ENCODE measurements at places on chromosomes 7 and 10.
A peak's percentile ranks its signal among the peaks of the same experiment; 100 is the strongest.

DNA sequence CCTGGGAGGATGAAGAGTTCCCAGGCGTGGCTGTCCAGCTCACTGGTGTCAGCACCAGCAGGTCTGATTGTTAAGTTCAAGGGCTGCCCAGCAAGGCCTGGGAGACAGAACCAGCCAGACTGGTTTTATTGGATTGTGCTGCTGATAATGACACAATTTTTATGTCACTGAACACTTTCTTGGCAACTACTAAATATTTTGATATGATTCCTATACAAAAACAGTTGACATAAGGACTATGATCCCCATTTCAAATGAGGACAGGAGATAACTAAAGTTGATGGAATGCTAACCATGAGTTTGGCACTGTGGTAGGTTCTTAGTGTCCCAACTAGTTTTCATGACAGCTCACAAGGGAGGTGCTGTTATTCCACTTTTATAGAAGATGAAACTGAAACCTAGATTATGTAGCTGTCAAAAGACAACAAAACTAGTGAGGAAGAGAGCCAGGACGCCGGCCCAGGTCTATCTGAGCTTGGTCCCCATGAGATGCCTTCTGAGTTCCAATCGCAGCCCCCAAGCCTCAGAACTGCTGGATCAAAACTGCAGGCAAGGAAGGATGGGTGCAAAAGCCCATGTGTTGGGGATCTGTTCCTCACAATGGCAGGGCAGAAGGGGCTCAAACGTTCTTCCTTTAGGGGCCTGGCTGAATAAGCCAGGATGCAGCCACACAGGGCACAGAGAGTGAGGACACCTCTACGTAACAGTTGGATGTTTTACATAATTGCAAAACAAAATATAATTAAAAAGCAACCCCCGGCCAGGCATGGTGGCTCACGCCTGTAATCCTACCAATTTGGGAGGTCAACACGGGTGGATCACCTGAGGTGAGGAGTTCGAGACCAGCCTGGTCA, 52.8 kb downstream of the COBL start:
- no peak for DNase-seq

DNA sequence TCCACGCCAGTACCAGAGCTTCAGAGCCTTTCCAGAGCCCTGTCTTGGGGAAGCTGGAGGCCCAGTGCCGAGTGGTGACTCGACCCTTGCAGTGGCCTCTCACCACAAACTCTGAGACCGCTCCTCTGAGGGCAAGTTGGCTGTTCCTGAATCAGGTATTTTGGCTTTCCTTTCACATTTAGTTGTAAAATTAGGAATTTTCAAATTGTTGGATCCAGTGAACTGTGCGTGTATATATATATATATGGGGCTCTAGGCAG, 128.7 kb upstream of the UNC5B start:
- DNase-seq: no peak

DNA sequence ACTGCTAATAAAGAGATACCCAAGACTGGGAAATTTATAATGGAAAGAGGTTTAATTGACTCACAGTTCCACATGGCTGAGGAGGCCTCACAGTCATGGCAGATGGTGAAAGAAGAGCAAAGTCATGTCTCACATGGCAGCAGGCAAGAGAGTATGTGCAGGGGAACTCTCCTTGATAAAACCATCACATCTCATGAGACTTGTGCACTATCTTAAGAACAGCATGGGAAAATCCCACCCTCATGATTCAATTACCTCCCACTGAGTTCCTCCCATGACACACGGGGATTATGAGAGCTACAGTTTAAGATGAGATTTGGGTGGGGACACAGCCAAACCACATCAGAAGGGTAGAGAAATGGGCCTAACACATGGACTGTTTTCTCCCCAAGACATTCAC, 156.3 kb downstream of the CCDC71L start:
- peak; percentile 44 for DNase-seq

GRCh38 chr10:99870123-99870730, 87.8 kb downstream of the ABCC2 start:
- DNase-seq: no peak

DNA sequence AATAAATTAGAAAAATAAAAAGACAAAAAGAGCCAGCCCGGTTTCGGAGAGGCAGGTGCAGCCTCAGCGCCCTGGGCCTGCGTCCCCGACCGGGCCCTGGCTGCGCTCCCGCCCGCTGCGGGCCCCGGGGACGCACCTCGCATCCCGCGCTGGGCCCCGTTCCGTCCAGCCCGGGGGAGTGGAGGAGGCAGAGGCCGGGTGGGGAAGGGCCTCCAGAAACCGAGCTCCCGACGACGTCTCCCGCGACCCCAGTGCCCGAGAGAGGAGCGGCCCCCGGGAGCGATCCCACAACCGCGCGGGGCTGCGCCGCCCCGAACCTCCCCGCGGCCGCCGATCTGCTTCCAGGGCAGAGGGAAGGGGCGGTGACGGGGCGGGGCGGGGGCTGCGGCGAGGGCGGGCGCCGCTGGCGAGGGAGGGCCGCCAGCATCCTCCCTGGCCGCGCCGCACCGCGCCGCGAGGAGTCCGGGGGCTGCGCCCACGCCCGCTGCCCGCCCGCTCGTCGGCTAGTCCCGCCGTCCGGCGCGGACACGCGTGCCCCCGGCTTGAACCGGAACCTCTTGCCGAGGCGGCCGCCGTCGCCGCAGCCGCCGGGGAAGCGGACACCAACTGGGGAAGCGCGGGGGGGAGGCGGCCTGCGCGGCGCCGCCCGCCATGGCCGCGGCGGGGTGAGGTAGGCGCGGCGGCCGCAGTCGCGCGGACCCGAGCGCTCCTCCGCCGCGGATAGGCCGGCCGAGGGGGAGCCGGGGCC, at the start of gene CCNY:
CCNY (plus strand) TSS at position 426 of the 748 bp plus-strand sequence. CDS start 545 bp downstream, outside the sequence.
- peak; percentile 79 for DNase-seq

DNA sequence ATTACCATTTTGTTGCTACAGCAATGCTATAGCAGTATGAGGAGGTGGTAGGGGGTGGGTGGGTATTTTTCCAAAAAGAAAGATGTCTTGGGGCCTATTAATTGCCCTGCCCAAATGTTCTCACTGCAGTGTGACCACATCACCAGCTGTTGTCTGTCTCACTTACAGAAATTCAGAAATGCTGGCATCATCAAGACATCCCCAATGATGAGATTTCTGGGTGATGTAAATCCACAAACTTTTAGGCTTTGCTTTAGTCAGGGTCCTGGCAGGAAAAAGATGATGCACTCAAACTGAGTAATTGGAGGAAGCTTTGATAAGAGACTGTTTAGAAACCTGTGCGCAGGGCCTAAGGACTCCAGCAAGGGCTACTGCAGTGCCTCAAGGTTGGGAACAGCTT, 56.2 kb upstream of the OPN4 start:
- no peak for DNase-seq

DNA sequence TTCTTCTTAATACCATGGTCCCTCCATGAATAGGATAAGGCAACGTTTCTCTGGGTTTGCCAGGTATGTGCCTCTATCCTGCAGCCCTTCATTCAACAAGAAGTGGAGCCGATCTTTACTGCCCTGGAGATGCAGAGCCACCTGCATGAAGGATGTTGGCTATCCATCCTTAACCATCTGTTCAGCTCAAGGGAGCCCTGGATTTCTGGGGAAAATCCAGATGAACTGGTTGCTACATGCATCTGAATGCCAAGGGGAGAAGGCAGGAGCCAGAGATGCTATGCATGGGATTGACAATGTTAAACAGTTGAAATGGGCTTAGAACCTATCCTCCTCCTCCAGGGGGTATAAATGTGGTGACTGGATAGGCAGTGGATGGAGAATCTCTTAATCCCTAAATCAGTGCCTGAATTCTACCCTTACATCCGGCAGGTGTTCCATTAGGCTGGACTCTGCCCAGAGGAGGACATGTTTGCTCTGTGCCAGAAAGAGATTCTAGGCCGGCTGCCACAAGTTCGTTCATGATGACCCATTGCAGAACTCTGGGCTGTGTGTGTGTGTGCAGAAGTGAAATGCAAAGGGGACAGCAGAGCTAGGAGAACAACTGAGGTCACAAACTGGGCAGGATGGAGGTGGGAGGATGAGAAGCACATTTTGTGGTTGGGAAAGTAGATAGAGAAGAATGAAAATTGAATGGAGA, 15.6 kb downstream of the CPED1 start:
- no peak for DNase-seq

GRCh38 chr7:151073990-151074389, 6.6 kb downstream of the FASTK start:
- no peak for DNase-seq

GRCh38 chr10:24518981-24519597, 204.6 kb downstream of the ARHGAP21 start:
- peak; percentile 66 for DNase-seq

GRCh38 chr7:38199782-38200181, 21.7 kb downstream of the STARD3NL start:
- no peak for DNase-seq

DNA sequence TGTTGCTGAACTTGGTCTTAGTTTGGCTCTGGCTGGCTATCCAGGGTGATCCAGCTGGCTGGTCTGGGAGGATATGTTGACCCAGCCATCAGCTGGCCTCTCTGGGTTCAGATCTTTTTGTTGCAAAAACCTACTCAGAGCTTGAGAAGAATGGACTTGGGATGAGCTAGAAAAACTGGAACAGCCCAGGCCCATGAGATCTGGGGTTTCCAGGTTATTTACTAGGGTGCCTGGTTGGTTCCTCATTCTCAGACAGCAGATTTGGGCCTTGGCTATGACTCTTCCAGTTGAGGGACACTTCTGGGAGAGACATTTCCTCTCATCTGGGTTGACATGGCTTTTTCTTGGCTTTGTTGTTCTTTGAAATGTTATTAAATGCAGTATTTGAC, 116.6 kb downstream of the ADCY1 start:
- no peak for DNase-seq

DNA sequence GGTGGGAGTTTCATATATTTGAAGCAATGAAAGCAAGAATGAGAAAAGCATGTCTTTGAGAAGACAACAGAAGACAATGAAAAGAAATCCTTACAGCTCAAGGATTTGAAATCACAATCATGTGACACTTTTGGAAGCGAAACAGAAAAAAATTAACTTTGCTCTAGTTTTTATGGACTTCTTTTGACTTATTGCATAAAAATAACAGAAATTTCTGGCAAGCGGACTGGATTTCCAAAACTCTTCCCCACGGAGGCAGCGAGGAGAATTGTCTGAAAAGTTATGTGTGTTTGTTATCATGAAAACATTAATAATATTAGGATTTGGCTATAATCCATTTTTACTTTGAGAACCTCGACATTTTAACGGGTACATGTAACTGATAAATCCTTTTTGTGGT, 223.3 kb downstream of the LRMDA start:
- no peak for DNase-seq

- DNase-seq: no peak
These were observed 35.3 kb upstream of the PROSER2 start for GRCh38 chr10:11787846-11788245.

GRCh38 chr7:15228831-15229230, 326.3 kb upstream of the DGKB start:
- no peak for DNase-seq

- no peak for DNase-seq
These were observed 7.3 kb downstream of the ZCCHC24 start for GRCh38 chr10:79438021-79438698.

- DNase-seq: no peak
These were observed 323.9 kb downstream of the AUTS2 start for GRCh38 chr7:69922026-69922803.

GRCh38 chr10:13526948-13527863, 1.6 kb downstream of the BEND7 start:
- DNase-seq: peak; percentile 79

DNA sequence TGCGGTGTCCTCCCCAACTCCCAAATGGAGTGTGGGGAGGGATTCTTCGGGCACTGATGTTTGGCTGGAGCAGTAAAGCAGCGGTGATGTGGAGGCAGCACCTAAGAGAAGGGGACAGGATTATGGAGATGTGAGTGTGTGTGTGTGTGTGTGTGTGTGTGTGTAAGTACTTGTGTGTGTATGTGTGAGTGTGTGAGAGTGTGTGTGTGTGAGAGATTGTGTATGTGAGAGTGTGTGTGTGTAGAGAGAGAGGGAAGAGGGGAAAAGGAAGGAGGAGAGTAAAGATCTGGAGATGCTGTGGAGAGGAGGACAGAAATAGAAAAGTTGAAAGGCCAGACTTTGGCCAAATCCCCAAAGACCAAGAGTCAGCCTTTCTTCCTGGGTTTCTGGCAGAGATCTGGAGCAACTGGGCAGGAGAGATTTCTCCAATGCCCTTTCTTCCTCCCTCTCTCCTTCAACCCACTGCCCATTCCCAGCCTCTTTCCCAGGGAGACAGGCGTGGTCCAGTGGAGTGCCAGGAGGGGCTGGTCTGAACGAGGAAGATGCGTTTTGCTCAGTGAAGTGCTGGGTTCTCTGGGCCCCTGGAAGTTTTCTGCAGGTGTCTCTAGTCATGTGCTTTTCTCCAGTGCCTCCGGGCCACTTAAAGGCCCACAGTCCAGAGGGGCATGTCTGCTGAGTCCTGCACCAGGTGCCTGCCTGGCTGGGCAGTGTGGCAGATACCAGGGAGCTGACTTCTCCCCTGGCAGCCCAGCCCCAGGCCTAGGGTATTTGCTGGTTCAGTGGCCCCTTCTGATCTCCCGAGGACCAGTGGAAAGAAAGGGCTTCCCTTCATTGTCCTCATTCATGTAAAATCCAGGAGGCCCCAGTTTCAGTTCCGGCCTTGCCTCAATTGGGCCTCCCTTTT, 60.5 kb downstream of the HK1 start:
- DNase-seq: no peak

GRCh38 chr10:5105626-5106025, 11.4 kb downstream of the AKR1C3 start:
- no peak for DNase-seq

GRCh38 chr10:83301732-83302131, 837.6 kb upstream of the GHITM start:
- DNase-seq: no peak

GRCh38 chr7:69025249-69025648, 573.0 kb upstream of the AUTS2 start:
- no peak for DNase-seq

DNA sequence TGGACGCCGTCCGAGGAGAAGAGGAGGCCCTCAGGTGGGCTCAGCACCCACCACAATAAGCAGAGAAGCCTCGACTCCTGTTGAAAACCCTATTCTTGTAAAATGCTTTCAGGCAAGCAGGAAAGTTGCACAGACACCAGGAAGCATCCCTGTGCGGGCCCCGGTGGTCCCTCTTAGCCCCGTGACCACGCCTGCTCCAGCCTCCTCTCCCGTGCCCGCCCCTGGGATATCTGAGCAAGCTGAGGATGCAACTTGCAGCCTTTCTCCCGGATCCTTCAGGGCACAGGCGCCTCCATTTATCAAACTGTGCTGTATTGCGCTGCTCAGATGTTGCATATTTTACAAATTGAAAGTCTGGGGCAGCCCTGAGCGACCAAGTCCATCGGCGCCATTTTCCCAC, 72.7 kb downstream of the CFAP46 start:
- DNase-seq: no peak

DNA sequence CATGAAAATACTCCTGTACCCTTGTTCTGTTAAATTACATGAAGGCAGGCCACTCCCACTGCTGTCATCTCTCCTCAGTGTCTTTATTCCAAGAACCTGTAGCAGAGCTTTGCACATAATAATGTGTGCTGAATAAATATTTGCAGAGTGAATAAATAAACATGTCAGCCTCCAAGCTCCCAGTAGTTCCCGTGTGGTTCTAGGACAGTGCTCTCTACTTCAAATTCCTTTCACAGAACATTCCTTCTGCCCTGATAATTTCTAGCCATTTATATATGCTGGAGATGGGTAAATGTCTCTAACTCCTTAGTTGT, 20.3 kb upstream of the HYAL4 start:
- no peak for DNase-seq

All from fibroblast of skin of scalp (primary cell).